T-helper 2 cell (primary cell): ENCODE measurements at places on chromosomes 5 and 9.

DNA sequence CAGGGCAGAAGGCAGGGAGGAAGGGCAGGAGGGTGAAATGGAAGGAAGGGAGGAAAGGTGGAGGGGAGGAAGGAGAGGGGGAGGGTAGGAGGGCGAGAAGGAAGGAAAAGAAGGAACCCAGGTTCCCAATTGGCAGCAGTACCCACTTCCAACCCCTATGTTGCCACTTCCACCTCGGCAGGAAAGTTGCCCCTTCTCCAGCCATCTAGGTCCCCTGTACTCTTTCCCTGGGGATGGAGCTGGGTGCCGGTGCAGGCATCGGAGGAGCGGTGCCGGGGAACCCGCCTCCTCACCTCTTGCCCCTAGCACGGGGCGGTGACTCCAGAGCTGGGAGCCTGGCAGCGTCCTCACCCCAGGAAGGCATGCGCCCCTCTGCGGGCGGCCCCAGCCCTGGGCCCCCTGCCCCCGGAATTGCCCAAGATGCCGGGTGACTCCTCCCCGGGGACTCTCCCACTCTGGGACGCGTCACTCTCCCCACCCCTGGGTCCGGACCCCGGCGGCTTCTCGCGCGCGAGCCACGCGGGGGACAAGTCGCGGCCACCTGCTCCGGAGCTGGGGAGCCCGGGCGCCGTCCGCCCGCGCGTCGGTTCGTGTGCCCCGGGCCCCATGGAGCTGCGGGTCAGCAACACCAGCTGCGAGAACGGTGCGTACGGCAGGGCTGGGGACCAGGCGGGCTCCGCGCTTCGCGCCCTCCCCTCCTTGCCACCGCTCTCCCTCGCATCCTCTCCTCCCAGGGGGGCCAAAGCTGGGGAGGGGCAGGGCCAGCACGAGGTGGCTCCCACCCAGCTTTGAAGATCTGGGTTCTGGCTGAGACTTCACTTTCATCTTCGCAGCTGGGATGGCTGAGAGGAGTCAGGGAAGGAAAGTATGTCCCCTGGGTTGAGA is at the start of gene NIPAL4:
Gene NIPAL4 (plus strand): TSS at position 499 of the 885 bp plus-strand sequence. CDS start 108 bp downstream, at position 607.
- no peak for DNase-seq

- DNase-seq = no peak
Measured at GRCh38 chr9:136858844-136859757, 7.0 kb downstream of the MAMDC4 start.

GRCh38 chr5:88805151-88805784 is 77.7 kb downstream of the MEF2C start:
- no peak for DNase-seq

DNA sequence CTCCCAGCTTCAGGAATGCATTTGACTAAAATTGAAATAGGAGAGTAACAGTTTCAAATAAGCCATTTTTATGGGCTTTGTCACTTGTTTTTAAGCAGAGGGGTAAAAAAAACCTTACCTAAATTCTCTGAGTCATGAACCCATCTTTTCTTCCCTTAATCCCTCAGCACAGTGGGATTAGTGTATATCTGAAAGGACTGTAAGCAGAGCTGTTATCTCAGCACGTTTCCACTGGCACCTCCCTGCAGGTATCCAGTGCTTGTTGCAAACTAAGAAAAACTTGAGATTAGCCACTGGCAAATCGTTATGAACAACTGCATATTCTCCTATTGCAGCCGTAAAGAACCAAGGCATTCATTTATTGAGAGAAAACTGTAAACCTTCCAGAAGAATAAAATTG is 872.7 kb downstream of the EFNA5 start:
- no peak for DNase-seq

DNA sequence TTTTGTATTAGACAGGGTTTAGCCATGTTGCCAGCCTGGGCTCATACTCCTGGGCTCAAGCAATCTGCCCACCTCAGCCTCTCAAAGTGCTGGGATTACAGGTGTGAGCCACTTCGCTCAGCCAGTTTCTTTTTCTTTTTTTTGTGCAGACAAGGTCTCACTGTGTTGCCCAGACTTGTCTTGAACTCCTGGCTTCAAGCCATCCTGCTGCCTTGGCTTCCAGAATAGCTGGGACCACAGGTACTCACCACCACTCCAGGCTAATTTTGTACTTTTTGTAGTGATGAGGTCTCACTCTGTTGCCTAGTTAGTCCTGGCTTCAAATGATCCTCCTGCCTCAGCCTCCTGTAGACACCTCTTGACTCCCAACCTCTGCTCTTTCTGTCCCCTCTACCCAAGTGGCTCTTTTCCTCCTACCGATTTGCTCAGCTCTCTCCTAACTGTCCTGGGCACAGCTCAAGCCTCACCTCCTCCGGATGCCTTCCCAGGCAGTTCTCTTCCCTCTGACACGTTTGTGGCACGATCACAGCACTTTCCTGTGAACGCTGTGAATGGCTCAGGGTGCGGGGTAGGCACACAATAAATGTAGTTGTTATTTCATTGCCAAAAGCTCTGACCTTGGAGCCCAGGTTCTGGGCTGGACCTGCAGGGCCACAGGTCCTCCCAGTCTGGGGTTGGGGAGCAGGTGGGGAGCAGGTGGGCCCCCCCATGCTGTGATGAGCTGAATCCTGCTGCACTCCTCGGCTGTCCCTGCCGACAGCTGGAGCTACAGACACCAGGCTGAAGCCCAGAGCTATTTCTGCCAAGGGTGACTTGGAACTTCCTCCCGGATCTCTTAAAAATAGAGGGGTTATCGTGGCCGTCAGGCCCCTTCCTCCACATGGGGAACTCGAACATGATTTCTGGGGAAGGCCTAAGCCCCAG is 23.9 kb downstream of the GFI1B start:
- DNase-seq = no peak

GRCh38 chr5:94407023-94407422 is 211.4 kb downstream of the KIAA0825 start:
- DNase-seq = no peak

- no peak for DNase-seq
Measured at GRCh38 chr5:119418606-119419100, 33.6 kb upstream of the HSD17B4 start.

DNA sequence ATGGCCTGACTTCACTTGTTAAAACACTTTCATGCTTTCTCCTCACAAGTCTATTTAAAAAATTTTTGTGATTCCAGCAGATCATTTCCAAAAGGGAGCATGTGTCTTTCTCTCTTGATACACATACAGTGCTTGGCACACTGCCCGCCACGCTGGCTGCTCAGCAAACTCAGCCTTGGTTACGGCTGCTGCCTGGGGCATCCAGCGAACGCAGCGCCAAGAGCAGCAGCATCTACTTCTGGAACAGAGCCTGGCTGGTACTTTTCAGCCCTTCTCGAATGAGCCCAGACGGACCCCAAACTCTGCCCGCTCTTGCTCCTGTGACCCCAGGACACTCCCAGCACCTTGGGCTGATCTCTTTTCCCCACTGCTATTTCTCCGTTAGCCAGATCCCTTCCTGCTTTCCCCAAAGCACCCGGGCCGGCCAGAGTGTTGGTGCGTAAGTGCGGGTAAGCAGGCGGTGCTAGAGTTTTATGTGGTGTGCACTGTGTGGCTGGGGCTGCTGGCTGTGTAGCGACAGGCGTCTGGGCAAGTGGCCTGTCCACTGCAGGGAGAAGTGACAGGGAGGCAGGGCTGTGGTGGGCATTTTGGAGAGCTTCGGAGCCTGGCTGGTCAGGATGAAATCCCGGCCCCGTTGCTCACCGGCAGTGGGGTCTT is 73.2 kb downstream of the SH3PXD2B start:
- no peak for DNase-seq

DNA sequence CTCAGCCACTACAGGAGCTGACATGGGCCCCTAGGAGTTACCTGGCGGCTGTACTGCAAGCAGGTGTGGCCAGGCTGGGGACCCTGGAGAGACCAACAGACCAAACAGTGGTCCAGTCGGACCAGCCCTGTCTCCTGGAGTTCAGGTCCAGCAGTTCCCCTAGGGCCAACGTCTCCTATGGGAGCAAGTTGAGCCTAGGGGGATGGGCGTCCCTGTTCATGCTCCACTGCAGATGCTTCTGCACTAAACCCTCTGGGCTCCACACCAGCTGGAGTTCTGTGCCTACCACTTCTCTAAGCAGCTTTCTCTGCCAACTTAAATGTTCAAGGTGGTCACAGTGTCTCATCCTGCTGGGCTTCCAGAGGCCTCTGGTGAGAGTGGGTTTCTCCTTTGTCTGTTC is 20.6 kb upstream of the OMD start:
- DNase-seq = no peak

GRCh38 chr9:34463098-34463900 is 4.7 kb downstream of the DNAI1 start:
- DNase-seq = no peak

GRCh38 chr5:102624405-102624804 is 125.6 kb upstream of the SLCO6A1 start:
- no peak for DNase-seq

DNA sequence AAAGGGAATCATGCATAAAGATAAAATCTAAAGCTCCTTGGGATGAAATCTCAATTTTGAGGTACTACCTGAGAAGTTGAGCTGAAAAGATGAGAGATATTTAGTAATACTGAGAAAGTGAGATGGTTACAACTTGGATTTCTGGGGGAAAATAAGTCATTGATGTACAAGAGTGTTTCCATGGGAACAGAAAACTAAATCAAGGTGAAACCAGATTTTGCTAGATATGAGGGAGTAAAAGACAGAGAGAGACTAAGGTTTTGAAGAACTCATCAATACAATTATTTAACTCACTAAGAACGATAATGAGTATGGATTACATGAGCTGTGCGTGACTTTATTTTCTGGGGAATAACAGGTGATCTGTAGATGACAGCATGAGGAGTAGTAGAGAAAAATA is 10.2 kb upstream of the ST8SIA4 start:
- no peak for DNase-seq

DNA sequence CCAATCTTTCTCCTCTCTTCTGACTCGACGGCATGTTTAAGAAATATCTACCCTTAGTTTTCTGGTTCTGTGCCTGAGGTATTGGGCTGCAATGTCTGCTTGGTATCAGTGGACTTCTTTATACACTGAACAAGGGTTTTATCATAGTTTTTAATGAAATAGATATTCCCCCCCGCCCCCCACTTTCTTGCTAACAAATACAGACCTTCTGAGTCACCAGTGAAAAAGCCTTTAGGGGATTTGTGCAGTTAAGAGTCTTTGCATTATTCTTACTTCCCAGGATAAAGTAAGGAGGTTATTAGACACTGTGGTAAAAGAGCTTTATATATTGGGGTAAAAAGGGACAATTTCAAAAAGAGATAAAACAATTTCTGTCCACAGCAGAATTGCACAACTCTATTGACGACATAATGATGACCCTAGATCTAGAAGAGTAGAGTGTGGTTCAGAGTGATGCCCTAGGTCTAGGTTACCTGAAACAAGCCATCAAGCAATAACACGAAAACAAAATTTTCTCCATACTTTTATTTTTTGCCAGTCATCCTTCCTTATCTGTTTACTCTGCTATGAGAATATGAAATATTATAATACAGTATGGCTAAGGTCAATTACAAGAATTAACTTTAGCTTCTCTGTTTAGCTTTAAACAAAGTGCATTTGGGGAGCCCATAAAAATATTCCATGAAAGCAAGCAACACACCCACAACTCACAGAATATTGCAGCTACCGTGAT is 110.7 kb downstream of the PLK2 start:
- DNase-seq = no peak

GRCh38 chr9:2216591-2216990 is 201.4 kb downstream of the SMARCA2 start:
- no peak for DNase-seq

GRCh38 chr5:88952996-88953643 is 70.1 kb upstream of the MEF2C start:
- no peak for DNase-seq

DNA sequence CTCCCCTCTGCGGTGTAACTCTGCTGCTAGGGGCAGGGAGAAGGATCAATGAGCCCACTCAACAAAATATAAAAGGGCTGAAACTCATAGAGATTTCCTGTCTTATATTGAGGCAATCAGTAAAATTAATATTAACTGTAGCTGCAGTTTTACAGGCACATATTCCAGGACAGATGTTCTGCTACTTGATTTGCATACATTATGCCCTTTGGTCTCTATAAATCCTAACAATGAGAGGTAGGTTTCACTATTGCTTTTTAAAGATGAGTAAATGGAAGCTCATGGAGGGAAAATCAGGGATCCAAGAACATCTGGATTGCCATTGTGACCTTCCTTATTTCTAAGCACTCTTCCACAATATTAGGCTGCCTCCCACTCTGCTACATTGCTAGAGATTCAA is 23.5 kb upstream of the TRIM32 start:
- no peak for DNase-seq
